ENCODE measurements at places on chromosomes 13 and 19.
A peak's percentile ranks its signal among the peaks of the same experiment; 100 is the strongest.

DNA sequence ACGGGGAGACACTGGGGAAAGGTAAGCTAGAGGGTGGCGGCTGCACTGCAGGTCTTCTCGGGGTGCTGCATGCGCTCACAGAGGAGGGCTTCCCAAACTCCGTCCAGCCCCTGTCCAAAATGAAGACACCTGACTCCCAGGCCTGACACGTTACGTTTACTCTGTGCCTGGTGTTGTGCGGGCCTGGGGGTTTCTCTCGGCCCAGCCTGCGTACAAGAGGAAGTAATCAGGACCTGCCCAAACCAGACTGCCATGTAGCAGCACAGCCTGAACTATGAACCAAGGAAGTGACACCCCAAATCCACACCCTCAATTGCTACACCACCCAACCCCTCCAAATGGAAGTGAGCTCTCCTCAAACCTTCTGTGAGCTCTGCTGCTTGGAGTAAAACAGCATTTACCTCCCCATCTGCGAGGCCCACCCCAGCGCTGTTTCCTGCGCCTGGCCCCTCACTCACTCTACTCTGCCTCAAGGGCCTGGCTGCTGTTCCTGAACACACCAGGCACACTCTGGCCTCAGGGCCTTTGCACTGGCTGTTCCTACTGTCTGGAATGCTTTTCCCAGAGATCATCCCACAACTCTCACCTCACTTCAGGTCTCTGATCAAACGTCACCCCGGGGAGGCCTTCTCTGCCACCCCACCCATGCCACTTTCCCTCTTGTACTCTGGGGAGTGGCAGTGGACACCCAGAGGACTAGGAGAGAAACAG is 3.0 kb downstream of the HSPBP1 start:
- no peak for DNase-seq

DNA sequence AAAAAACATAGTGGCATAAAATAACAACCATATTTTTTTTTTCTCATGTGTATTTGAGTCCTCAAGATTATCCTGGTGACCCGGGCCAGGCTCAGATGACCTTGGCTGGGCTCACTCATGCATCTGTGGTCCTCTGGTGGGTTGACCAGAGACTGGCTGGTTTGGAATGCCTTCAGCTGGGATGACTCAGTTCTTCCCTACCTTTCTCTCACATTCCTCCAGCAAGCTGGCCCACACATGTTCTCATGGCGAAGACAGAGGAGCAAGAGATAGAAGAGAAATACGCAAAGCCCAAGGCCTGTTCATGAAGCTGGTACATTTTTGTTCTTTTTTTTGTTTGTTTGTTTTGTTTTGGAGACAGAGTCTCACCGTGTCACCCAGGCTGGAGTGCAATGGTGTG is 14.3 kb upstream of the ZNF541 start:
- DNase-seq = no peak

DNA sequence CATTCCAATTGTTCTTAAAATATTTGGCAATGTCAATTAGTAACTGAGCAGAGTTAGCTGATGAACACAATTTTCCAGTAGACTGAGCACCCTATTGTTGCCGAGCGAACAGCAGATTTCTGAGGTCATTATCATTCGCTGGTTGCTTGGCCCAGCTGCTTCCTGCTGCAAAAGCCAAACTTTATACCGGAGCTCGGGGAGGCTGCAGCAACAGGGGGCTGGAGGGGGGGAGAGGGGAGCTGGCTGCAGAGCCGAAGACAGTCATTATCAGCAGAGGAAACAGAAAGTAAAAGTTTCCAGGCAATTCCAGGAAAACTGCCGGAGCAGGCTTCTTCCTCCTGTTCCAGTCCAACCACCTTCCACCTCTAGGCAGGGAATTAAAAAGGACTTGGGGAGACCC is 77.9 kb downstream of the ZNF536 start:
- peak; percentile 70 for DNase-seq

GRCh38 chr19:11267316-11268085 is 5.2 kb upstream of the DOCK6 start:
- DNase-seq = no peak

DNA sequence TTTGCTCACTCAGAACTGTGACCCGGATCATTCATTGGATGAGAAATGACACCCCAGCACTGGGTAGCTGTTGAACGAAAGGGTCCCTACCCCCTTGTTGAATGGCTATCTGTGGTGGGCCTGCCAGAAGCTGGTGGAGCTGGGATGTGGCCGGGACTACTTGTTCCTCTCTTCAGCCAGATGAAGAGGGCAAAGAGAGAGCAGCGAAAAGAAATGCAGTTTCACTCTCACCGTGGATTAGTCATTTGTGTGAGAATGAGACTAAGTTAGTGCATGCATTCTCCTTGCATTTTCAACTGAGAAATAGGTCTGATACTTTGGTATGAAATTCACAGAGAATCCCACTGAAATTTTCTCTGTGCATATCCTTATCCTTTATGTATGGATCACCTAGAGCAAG is 553.1 kb downstream of the IRS2 start:
- DNase-seq = no peak

GRCh38 chr13:85799097-85799582 is at the start of gene SLITRK6:
Gene SLITRK6 (minus strand): TSS chr13:85799419. CDS start chr13:85796508, 2,911 bp downstream.
- DNase-seq = peak; percentile 78

Data from umbilical cord (tissue), 2 donors.